ENCODE measurements at places on chromosomes 11 and 22.

GRCh38 chr11:109853156-109853776 is 239.9 kb upstream of the ZC3H12C start:
- no peak for DNase-seq

GRCh38 chr11:62923601-62924411 is 2.6 kb upstream of the CHRM1 start:
- DNase-seq, result peak; percentile 38

GRCh38 chr22:50698546-50698945 is 25.9 kb downstream of the SHANK3 start:
- DNase-seq, result no peak

- DNase-seq, result peak; percentile 94
Measured at GRCh38 chr11:9760193-9760575, 96.3 kb downstream of the SWAP70 start.

DNA sequence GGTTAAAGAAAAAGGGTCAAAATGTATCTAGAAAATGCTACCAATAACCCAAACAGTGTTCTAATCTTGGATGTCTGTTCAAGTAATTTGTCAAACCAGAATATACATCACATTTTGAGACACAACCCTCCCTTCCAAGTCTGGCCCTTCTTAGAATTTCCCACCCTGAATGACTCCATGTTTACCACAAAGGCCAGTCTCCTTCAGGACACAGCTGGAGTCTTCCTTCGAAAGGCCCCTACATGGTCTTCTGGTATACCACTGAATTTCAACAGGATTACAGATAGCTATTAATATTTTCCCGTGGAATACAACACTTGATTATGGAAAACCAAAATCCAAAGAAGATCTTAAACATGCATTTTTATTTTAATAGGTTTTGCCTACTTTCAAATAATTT is 10.2 kb downstream of the CCDC34 start:
- no peak for DNase-seq

DNA sequence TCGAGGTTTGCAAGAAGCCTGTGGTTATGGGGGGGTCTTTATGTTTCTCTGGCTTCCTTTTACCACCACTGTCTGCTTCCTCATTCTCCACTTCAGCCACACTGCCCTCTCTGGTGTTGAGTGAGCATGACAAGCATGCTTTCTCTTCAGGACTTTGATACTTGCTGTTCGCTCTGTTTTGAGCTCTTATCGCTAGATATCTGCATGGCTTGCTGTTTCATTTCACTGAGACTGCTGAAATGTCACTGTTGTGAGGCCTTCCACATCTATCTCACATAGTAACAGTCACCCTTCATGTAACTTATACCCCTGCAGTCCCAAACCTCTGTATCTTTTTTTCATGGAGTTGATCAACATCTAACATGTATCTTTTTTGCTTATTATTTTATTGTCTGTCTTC is 59.8 kb downstream of the TMEM135 start:
- no peak for DNase-seq

DNA sequence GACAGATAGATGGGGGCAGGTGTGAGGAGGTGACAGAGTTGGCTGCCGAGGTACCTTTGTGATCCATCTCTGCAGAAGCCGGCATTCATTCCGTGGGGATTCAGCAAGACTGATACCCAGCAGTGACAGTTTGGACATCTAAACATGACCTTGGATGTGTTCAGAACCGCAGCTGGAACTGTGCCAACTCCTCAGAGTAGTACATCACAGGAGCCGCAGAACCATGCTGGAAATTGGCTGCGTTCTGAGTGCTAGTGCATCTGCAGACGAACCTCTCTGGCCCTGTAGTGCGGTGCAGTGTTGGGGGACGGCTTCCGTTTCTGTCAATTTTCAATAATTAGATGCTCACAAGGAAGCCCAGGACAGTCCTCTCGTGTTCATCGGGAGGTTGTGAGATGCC is 772.1 kb downstream of the NTM start:
- no peak for DNase-seq

DNA sequence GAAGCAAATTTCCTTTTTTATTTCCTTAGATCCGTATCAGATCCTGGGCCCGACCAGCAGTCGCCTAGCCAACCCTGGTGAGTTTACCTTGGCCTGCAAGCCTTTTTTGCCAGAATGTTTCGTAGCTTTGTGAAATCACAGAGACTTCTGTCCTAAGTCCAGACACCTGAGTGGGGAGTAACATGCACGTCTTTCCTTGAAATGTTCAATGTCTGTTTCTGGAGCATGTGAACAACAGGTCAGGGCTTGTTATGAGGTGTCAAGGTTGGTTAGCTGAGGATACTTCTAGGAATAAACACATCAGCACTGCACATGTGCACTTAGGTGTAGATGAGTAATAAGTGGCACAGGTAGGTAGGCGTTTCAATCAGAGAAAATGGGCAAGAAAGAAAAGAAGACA is 58.0 kb downstream of the KCNJ1 start:
- no peak for DNase-seq

DNA sequence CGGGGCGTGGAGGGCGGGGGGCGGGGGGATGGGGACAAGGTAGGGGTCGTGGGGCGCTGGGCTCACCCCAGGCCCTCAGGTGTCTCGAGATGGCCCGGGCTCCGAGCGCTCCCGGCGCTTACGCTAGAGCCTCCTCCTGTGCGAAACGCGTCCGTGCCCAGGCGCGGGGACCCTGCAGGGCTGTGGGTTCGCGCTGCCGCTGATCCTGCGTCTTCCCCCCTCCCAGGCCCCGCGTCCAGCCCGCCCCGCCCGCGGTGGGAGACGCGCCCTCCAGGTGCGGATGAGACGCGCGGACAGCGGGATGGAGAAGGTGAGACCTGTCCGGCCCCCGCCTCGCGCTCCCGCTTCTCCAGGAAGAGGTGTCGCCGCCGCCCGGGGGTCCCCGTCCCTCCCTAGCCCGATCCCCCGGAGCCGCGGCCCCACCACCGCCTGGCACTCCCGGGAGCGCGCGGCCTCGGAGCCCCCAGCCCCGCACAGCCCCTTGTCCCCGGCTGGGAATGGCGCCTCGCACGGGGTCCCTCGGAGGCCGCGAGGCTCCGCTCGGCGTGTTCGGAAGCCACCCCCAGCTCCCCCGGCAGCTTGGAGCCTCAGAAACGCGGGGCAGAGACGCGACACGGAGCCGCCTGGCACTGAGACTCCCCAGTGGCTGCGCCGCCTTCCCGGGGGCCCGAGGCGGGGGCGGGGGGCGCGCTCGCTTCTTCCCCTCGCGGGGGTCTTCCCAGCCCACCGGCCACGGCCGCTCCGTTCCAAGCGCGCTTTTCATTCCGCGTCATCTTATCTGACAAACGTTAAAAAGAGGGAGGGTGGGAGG is 27.6 kb upstream of the TOLLIP start:
- DNase-seq, result no peak

Data from heart left ventricle (tissue), 16 donors.